ENCODE measurements at places on chromosomes 5 and 9.
A peak's percentile ranks its signal among the peaks of the same experiment; 100 is the strongest.

DNA sequence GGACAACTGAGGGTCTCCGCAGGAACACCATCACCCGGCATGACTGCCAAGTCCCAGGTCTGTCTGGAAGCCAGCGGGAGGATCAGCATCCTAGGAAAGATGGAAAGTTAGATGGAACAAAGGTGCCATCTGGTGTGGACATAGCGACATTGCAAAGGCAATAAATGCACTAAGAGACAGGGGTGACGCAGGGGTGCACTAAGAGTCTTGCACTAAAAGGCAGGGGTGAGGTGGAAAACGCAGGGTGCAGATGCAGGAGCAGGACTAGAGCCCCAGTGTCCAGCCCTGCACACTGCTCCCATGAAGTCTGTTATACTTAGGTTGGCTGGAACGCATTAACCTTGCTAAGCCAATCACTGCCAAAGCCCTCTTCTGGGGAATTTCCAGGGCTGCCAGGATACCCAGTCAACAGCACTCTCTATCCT is 15.5 kb downstream of the ATOX1 start:
- no peak for DNase-seq

DNA sequence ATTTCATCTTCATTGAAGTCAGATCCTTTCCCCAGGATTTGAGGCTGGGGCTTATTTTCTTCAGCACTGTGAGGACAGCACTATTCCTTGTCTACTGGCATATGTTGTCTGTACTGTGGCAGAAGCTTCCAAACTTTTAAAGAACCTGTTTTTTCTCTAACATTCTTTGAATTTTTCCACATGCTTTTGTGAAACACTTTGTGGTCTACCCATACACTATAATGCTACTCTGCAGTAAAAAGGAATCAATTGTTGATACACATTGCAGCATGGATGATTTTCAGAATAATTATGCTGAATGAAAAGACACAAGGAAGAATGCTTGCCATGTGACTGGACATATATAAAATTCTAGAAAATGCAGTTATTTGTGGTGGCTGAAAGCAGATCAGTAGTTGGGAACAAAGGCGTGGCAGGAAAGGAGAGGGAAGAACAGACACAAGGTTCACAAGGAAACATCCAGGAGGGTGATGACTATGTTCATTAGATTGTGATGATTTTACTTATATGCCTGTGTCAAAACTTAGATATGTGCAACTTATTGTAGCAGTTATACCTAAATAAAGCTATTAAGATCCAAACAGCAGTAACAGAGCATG is 96.8 kb downstream of the WNK2 start:
- no peak for DNase-seq

DNA sequence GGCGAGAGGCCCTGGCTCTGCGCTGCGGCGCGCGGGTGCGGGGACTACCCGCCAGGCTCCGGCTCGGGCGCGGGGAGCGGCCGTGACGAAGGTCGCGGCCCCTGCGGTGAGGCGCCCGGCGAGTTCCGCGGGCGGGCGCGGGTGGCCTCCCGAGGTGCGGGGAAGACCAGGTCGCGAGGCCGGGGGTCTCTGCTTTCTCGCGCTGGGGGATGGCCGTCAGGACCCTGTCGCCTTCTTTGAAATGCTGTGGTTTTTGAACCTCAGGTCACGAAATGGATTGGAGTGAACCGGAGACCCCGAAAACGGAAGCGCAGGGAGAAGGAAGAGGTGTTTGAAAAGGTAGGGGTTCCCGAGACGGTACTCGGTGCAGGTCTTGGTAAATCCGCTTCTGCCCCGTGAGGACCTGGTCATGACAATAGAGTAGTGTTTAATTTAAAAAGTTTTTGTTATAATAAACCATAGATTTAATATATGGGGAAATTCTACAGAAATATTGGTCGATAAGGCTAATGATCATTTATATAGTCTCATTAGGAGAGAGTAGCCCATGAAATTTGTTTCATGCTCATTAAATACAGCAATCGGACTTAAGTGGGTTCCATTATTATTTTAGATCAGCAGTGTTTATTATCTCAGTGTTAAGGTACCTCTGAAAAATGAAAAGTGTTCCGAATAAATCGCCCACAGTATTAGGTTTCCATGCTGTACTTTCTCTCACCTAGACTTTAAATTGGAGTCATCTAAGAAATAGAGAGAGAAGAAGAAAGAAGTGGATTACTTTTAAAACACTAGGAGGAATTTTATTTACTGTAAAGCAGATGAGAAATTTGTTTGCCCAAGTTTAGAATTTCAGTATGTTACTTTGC is 279.0 kb downstream of the AOPEP start:
- no peak for DNase-seq

GRCh38 chr5:169988206-169988605 is 7.9 kb upstream of the INSYN2B start:
- no peak for DNase-seq

GRCh38 chr5:111984044-111984443 is 227.1 kb upstream of the NREP start:
- DNase-seq = no peak

GRCh38 chr9:118522093-118523028 is 818.2 kb downstream of the TLR4 start:
- DNase-seq = no peak

- no peak for DNase-seq
These were observed 31.0 kb upstream of the ZFR start for GRCh38 chr5:32475334-32476097.

DNA sequence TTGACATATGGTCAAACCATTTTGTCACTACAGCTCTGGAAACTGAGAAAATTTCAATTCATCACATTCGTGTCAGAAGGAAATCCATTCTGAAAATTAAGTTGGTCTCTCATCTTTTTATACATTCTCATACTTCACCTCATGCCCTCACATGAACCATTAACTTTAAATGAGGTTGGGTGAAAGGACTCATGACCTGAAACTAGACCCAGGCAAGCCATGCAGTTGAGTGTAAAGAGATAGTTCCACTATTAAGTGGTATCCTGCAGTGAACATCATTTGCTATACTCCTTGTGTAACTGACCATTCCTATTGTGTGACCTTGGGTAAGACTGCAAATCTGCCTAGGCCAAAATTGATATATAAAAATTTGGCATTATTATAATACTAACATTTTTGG is 299.6 kb upstream of the GRIN3A start:
- DNase-seq = no peak

DNA sequence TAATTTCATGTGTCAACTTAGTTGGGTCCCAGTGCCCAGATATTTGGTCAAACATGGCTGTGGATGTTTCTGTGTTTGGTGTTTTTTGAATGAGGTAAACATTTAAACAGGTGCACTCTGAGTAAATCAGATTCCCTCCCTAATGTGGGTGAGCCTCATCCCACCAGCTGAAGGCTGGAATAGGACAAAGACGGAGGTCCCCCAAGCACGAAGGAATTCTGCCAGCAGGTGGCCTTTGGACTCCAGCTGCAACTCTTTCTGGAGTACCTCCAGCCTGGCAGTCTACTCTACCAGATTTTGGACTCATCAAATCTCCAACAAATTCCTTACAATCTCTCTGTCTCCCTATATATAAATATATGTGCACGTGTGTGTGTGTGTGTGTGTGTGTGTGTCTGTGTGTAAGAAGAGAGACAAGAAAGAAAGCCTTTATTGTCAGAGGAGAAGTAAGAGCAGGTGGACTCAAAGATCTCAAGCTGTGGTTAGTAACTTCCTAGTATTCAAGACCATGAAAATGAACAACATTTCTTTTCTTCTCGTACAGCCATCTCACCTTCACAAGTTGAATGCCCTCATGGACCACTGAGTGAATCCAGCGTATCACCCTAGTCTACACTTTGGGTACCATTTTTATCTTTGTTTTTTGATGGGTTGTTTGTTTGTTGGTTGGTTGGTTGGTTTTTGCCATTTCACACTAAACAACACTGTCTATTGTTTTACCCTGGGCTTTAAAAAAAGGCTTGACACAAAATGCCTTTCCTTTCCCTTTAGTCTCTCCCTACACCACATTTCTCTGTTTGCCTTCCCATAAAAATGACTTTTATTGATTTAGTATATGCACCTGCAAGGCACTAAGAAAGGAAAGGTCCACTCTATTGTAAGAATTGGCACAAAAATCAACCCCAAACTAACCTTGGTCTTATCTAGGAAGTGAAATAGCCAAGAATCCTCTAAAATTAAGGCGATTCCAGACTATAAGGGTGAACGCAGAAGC is 118.7 kb downstream of the TENT4A start:
- no peak for DNase-seq

GRCh38 chr5:113115061-113115460 is 138.5 kb downstream of the DCP2 start:
- DNase-seq = no peak

DNA sequence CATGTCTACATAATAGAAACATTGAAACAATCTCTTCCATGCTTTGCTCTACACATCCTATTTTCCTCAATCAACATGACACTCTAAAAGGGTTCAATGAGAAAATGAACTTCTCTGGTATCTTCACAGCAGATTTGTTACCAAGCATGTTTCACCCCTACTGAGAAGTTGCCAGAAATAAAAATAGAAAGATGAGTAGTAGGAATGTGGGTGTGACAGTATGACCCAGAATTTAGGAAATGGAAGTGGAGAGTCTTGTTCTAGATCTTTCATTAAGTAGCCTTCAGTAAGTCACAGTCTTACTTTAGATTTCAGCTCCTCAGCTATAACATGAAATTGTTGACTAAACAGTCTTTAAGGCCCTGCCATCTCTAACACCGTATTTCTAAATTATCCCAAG is 581.8 kb downstream of the EFNA5 start:
- no peak for DNase-seq

DNA sequence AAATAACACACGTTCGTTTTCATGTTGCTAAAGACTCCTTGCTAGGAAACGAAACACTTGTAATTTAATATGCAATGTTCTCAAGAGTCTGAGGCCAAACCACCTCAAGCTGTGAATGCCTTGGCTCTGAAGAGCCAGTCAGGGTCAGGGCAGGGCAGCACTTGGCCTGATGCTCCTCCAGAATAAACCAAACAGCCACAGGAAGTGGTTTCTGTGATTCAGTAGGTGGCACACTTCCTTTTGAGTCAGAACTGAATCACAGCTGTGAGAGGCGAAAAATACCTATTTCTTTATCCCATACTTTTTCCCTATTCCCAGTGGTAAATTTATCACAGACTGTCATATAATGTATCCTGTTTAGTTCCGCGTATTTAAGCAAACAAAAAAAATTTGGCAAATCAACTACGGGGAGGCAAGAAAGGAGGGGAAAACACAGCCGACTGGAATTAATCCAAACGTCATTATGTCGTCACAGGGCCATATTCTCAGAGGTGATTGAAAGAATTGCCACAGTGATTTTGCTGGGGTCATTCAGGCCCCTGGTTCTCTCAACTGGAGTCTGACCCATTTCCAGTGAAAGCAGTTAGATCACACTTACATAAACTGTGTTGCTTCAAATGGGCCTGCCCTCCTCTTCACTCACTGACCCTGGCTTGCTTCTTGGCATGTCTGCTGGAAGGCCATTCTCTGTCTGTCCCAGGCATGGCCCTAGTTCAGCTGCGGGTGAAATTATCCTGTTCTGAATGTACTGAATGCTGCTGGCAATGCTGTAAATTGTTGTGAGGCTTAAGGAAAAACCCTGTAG is 71.2 kb downstream of the ARRDC3 start:
- DNase-seq = peak; percentile 67

GRCh38 chr5:125295405-125295872 is 549.0 kb upstream of the ZNF608 start:
- DNase-seq = no peak

- no peak for DNase-seq
These were observed 37.4 kb downstream of the P4HA2 start for GRCh38 chr5:132190161-132190817.

GRCh38 chr5:157902449-157903116 is 43.6 kb upstream of the CLINT1 start:
- DNase-seq = no peak

- DNase-seq = no peak
These were observed 588.0 kb upstream of the KLF4 start for GRCh38 chr9:108077556-108077955.

- no peak for DNase-seq
These were observed 464.0 kb downstream of the PTPRD start for GRCh38 chr9:10148796-10149195.

GRCh38 chr5:109945097-109945678 is 255.5 kb downstream of the MAN2A1 start:
- no peak for DNase-seq

- DNase-seq = no peak
These were observed 11.4 kb downstream of the SYK start for GRCh38 chr9:90813046-90813445.

DNA sequence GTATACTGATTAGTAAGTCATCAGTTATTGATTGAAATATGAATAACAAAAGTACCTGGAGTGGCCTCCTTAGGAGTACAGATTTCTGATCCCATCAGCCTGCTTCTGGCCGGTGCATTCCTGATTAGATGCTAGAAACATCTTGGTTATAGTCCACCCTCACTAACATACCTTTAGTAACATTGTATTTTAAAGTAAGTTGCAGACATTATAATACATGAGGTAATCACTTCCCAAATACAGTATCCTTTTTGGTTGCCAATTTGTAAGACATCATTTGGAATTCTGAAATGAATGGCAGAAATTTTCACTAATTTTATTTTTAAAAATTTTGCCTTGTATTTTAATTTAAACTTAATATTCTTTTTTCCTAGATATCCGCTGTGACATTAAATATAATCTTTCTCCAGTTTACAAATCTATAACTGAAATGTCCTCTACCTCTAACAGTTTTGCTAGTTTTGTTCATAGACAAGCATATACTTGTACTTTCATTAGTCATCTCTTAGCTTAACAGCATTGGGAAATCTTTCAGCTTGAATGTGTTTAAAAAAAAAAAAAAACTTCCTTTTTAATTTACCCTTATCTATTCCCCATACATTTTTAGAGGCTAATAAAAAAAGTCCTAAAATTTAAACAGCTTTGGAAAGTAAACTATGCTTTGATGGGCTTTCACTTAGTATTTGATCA is 178.9 kb downstream of the XRCC4 start:
- no peak for DNase-seq

DNA sequence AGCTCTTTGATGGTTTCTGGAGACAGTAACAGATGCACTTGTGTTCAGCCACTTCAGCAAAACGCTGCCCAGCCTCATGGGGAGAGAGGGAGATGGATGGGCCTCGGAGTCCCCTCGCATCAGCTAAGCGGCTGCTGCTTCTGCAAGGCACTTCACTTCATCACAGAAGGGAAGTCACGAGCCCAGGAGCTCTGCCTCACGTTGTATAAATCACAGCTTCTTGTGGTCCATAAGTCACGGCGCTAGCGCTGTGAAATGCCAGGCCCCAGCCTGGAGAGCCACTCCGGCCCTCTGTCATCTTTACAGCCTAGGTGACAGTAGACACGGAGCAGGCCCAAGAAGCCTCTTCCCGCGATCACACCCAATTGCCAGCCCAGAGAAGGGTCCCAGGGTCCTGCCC is 23.4 kb downstream of the DBH start:
- no peak for DNase-seq
